ENCODE measurements at places on chromosomes 2 and 18. TPM values are rescaled to one million over a fixed set of nuclear protein-coding genes. Genes with fewer than 3 reads are reported as not detected.
A peak's percentile ranks its signal among the peaks of the same experiment; 100 is the strongest.

- DNase-seq: no peak
Observed at GRCh38 chr2:145875016-145875415, 1355.1 kb upstream of the ZEB2 start.

The BMP10 gene
- not detected for total RNA-seq

DNA sequence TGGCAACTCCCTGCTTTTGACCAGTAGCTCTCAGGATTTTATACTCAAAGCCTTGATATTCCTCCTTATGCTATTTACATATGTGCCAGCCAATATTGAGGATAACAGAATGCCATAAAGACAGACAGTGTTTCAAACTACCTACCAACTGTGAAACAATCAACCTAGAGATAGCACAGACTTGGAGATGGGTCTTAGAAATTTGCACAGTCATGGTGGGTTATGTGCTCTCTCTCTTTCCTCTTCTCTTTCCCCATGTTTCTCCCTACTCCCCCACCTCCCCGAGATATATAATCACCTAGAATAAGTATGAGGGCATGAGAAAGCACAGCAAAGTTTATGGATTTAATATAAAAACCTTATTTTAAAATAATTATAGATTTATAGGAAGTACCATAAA lies 24.2 kb upstream of the SUCLG1 start:
- DNase-seq: no peak

GRCh38 chr2:181235683-181236459 lies 221.3 kb upstream of the ITGA4 start:
- DNase-seq: no peak

- no peak for DNase-seq
Observed at GRCh38 chr18:11657554-11657953, 31.5 kb upstream of the GNAL start.

DNA sequence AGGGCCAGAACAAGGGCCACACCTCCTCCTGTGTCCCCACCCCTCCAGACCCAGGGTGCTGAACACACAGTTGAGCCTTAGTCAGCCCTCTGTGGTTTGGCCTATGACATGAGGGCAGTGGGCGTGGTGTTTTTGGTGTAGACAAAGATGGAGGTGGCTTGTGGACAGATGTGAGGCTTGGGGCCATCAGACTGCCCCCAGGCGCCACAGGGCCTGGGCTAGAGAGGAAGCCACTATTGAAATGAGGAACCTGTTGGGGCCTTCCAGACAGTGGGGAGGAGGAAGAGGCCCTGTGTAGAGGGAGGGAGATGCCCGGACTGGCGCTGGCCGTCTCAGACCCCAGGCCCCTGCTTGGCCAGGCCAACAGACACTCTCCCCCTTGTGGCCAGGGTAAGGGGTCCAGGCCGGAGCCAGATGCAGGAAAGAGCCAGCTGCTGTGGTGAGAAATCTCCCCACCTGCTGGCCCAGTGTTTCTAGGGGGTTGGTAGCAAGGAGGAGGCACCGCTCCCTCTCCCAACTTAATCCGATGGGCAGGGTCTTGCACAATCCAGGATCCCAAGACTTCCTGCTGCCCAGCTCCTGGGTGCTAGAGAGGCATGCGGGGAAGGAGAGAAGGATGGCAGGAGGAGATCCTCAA lies 53.8 kb downstream of the SMAD7 start:
- peak; percentile 91 for DNase-seq

- no peak for DNase-seq
Observed at GRCh38 chr2:42568401-42569115, at the start of gene MTA3. Gene MTA3 (plus strand): TSS chr2:42568632. CDS start chr2:42568746, 114 bp downstream.

DNA sequence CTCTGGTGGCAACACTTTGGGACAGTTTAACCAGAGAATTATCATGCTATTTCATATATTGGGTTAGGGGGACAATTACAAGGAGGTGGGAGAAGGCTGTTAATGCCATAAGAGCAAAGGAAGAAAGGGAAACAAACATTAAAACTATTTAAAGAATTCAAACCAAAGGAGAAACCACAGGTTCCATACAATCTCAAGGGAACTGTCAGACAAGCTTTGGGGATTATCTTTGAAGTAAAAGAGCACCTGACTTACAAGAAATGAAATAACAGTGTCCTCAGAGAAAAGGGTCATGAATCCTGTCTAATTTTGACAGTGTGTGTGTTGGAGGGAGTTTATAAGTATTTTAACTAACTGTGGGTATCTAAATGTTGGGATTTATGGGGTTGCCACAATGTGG lies 44.4 kb downstream of the CERS6 start:
- no peak for DNase-seq

GRCh38 chr2:481388-481787 lies 193.5 kb upstream of the ALKAL2 start:
- no peak for DNase-seq
